IPS DF 19.7 (cell line): ENCODE measurements at places on chromosomes 6 and 20.

GRCh38 chr6:168190646-168191443 lies 111.8 kb upstream of the FRMD1 start:
- no peak for DNase-seq

- no peak for DNase-seq
Observed at GRCh38 chr20:56229812-56230211, 18.7 kb upstream of the MC3R start.

DNA sequence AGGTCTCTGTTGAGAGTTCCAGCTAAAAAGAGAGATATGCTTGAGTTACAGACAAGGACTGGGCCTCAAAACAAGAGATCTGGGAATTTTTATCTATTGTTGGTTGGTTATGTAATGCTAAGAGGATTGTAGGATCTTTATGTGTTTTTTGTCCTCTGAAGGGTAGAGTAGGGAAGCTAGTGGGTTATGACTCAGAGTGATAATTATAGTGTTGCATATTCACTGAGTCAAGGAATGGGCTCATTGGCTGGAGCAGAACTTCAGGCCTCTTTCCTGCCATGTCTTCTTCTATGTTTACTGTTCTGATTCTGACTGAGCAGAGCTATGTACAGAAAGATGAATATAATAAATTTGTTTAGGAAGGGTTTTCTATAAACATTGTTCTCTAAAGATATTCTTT lies 66.1 kb upstream of the NOX3 start:
- DNase-seq, result no peak

GRCh38 chr20:41174373-41174772 lies 37.0 kb downstream of the PLCG1 start:
- no peak for DNase-seq

GRCh38 chr6:88454658-88455057 lies 288.5 kb upstream of the CNR1 start:
- no peak for DNase-seq

GRCh38 chr6:17413313-17413750 lies 19.9 kb downstream of the CAP2 start:
- DNase-seq, result no peak

DNA sequence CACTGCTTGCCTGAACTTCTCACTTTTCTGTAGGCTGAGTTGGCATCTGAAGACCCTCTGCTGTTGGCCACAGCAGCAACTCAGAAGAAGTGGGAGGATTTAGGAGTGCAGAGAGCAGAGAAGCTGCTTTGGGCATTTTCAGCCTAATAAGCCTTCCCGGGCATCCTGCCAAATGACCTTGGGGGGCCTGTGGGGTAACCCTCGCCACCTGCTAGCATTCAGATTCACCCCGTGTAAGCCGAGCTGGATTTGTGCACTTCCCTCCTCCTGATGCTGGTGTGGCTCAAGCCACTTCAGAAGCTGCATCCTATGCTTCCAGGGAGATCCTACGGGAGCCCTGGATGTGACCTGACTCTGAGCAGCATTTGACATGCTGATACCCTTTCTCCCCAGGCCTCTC lies 114.8 kb downstream of the LRFN2 start:
- no peak for DNase-seq

GRCh38 chr20:3539311-3540107 lies 68.7 kb downstream of the ATRN start:
- DNase-seq, result no peak

DNA sequence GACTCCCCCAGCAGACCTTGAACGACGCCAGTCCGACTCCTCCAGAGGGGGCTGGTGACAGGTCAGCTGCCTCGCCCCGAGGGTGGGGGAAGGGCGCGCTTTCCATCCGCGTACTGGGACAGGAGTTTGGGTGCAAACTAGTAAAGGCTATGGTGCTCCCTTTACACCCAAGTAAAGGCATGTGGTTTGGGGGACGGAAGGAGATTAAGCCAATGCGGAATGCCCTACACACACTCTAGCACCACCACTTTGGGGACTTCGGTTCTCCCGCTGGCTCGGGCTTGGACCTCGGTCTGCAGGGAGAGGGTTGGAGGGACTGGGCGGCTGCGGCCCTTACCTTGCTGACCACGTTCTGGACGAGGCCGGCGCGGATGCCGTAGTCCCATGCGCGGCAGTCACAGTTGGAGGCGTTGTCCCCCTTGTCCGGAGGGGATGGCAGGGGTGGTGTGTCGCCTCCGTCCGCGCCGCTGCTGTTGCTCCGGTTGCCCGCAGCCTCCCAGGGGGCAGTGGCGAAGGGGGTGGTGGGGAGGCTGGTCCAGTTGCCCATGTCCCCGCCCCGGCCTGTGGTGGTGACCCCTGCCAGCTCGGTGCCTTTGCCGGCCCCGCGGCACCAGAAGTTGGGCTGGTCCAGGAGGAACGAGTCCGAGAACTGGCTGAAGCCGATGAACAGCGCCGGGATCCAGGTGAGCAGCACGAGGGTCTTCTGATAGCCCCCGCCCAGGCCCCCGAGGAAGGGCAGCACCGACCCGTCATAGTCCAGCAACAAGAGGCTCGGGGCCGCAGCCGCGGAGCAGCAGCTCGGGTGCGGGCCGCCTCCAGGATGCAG lies 1.1 kb downstream of the SLC22A23 start:
- no peak for DNase-seq

- DNase-seq, result no peak
Observed at GRCh38 chr20:38866265-38867061, 59.8 kb upstream of the FAM83D start.
